Motor neuron (in vitro differentiated cells): ENCODE measurements at places on chromosomes 5 and 9.
A peak's percentile ranks its signal among the peaks of the same experiment; 100 is the strongest.

DNA sequence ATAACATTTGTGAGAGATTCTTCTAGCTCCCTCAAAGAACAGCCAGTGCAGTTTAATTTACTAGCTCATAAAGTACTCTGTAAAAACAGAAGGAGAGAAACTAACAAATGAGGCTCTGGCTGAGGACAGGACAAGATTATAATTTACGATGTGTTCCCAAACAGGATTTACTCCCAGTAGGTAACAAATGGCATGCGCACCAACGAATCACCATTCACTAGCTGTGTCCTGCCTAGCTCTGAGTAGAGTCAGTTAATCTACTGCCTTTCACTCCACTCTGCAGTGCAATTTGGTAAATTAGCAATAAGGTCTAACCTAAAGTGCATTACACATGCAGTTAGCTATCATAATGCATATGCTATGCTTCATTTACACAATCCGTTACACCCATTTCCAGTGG, 497.4 kb upstream of the CCNG1 start:
- peak; percentile 89 for ATAC-seq

DNA sequence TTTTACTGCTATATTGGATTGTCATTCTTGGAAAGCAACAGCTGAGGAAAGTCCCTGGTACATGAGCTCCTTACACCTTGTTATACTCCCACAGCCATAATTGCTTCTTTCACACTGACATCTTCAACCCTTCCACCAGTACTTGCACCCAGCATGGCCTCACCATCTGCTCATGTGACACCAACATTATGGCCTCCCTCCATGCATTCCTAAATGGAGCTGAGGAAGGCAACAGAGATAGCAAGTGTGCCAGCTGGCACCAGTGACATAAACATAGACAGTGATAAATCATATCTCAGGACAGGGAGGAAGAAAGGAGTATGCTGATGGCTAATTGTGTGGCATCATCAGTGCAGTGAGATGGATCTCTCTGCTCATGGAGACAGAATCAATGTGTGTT, 119.5 kb downstream of the BAAT start:
- no peak for ATAC-seq

GRCh38 chr5:96120120-96120519, 158.5 kb upstream of the ELL2 start:
- no peak for ATAC-seq

DNA sequence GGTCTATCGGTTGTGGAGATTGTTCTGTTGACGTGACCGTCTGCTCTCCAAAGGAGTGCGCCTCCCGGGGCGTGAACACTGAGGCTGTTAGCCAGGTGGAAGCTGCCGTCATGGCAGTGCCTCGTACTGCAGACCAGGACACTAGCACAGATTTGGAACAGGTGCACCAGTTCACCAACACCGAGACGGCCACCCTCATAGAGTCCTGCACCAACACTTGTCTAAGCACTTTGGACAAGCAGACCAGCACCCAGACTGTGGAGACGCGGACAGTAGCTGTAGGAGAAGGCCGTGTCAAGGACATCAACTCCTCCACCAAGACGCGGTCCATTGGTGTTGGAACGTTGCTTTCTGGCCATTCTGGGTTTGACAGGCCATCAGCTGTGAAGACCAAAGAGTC, 128.9 kb upstream of the DMRT1 start:
- no peak for ATAC-seq

DNA sequence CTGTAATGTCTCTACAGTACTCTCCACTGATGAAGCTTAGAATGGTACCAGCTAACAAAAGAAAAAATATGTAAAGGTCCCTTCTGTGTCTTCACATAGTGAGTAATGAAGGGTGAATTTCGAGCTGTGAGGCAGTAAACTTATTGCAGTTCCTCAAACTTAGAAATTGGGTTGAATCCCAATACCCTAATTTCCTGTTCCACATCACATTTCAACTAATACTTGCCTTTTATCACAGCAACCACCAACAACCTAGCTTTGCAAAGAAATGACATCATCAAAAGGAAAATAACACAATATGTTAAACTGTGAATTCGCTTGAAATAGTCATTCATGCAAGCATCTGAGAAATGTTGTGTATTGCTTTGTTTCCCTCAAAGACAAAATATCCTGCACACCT, 9.4 kb upstream of the TNFAIP8 start:
- no peak for ATAC-seq

DNA sequence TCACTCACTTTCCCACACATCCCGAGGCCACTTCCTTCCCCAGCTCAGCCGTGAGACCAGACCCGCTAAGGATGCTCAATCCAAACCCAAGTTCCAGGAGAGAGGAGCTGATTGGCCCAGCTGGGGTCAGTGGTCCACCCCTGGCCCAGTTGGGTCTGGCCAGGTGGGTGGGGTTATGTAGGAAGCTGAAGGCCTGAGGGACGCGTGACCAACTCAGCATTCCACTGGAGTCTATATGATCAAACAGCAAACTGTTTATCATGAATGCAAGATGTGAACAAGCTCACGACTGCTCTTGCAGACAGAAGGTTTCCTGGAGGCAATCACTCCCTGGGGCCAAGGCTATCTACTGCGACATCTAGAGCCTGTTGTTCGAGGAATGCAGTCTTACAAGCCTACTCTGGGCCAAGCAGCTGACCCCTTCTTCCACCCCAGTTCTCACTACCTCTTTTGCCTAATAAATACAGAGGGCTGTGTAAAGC, 4.9 kb upstream of the RAPGEF1 start:
- ATAC-seq, result no peak

GRCh38 chr9:77464661-77465060, 183.5 kb downstream of the GNA14 start:
- no peak for ATAC-seq
